Ovary (tissue), 10 donors: ENCODE measurements at places on chromosomes 12 and 14. TPM values are rescaled to one million over a fixed set of nuclear protein-coding genes. Genes with fewer than 3 reads are reported as not detected.

PLEKHD1 gene
- total RNA-seq = not detected

CLEC4C gene
- not detected for total RNA-seq

WNT1 gene
- total RNA-seq = not detected

OASL gene
- 0.55 TPM for total RNA-seq

BDKRB2 gene
- total RNA-seq = 0.87 TPM

ABCD2 gene
- total RNA-seq = 0.13 TPM

NEUROD4 gene
- total RNA-seq = not detected

GLI1 gene
- total RNA-seq = 0.66 TPM

KRT72 gene
- not detected for total RNA-seq

TAS2R19 gene
- total RNA-seq = 8.2 TPM

NGDN gene
- 35.3 TPM for total RNA-seq

CCDC77 gene
- 6.4 TPM for total RNA-seq

SAMD15 gene
- total RNA-seq = 0.79 TPM

RGS6 gene
- 0.53 TPM for total RNA-seq

SDR9C7 gene
- total RNA-seq = not detected

DNA sequence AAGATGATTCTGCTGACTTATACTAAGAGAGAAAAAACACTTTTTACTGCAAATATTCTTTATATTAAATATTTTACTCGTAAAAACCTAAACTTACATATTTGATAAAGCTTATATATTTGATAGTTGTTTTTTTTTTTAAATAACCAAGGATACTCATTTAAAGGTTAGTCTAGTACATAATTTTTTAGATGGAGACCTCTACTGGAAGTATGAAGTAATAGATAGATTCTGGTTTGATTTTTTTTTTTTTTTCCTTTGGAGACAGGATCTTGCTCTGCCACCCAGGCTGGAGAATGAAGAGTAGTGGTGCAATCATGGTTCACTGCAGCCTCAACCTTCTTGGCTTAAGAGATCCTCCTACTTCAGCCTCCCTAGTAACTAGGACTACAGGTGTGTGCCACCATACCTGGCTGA, 16.4 kb downstream of the ARID2 start:
- no peaks in the 10 kb centered on the region for H3K36me3 ChIP-seq
- H3K27ac ChIP-seq = no peak overlapping the region
- DNase-seq = no peak
- no peaks in the 10 kb centered on the region for H3K27me3 ChIP-seq

GRCh38 chr14:104558231-104559027, 21.1 kb upstream of the C14orf180 start:
- no peaks in the 10 kb centered on the region for H3K36me3 ChIP-seq
- H3K4me3 ChIP-seq = no peak overlapping the region
- no peaks in the 10 kb centered on the region for H3K27me3 ChIP-seq
- no peak overlapping the region for H3K27ac ChIP-seq
- DNase-seq = no peak

GRCh38 chr12:132437943-132438700, 51.8 kb upstream of the FBRSL1 start:
- DNase-seq = no peak
- no peaks in the 10 kb centered on the region for H3K36me3 ChIP-seq
- no peak overlapping the region for H3K27ac ChIP-seq
- no peaks in the 10 kb centered on the region for H3K27me3 ChIP-seq

DNA sequence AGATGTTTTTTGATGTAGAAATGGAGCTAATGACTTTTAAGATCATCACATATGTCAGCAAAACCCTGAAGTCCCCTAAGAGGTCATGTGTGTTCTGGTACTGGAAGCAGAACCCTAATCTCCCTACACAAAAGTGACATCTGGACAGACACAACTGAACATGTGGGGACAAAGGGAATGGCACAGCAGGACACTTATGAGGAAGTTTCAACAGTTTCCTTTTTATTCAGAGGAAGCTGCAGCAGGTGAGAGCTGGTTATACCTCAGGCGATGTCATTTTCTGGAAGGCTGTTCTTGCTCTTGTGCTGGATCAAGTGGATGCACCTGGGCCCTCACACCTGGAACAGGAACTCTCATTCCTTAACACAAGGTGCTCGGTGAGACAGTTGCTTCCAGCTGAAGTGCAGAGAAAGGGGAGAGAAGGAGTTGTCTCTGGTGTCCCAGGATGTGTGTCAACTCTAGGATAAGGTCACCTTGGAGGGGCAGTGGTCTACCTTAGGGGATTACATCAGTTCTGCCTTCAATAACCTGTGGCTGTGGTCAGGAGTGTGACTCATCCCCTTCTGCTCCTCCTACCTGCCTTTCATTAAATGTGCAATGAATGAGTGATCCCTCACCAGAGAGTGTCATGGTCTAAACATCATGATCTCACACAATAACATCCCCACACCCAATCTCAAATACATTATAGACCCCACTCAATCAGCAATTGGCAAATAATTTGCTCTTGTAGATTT, 463.4 kb downstream of the TMEM121 start:
- no peaks in the 10 kb centered on the region for H3K27me3 ChIP-seq
- no peak for DNase-seq
- no peaks in the 10 kb centered on the region for H3K4me1 ChIP-seq
- H3K27ac ChIP-seq = no peak overlapping the region

- H3K27me3 ChIP-seq = no peaks in the 10 kb centered on the region
- DNase-seq = no peak
- no peaks in the 10 kb centered on the region for H3K4me1 ChIP-seq
- H3K27ac ChIP-seq = no peak overlapping the region
- no peak overlapping the region for H3K4me3 ChIP-seq
- no peaks in the 10 kb centered on the region for H3K36me3 ChIP-seq
These were observed 328.6 kb downstream of the MDGA2 start for GRCh38 chr14:47346849-47347248.

- no peak for DNase-seq
- no peaks in the 10 kb centered on the region for H3K4me1 ChIP-seq
- no peaks in the 10 kb centered on the region for H3K36me3 ChIP-seq
- no peak overlapping the region for H3K27ac ChIP-seq
These were observed 137.1 kb upstream of the FOXG1 start for GRCh38 chr14:28629328-28630004.

GRCh38 chr14:76019676-76020075, 34.1 kb downstream of the IFT43 start:
- no peaks in the 10 kb centered on the region for H3K36me3 ChIP-seq
- H3K27me3 ChIP-seq = no peaks in the 10 kb centered on the region
- DNase-seq = no peak
- H3K27ac ChIP-seq = no peak overlapping the region
- H3K4me1 ChIP-seq = peaks cover 1% of the 10 kb centered on the region
- H3K4me3 ChIP-seq = no peak overlapping the region

GRCh38 chr14:48665077-48665784, 920.9 kb downstream of the RPS29 start:
- DNase-seq = no peak
- H3K4me3 ChIP-seq = no peak overlapping the region
- H3K27ac ChIP-seq = no peak overlapping the region
- H3K36me3 ChIP-seq = no peaks in the 10 kb centered on the region
- H3K4me1 ChIP-seq = no peaks in the 10 kb centered on the region

DNA sequence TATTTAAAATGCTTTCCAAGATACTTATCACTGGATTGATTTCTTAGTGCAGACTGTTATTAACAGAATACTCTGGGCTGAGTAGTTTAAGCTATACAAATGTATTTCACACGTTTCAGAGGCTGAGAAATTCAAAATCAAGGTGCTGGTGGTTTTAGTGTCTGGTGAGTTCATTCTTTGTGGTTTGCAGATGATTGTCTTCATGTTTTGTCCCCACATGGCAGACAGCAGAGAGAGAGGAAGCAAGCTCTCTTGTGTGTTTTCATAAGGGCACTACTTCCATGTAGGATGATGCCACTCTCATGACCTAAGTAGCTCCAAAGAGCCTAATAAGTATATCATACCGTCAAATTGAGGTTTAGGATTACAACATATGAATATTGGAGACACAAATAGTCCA, 1348.9 kb upstream of the FLRT2 start:
- H3K4me1 ChIP-seq = no peaks in the 10 kb centered on the region
- DNase-seq = no peak

- no peak overlapping the region for H3K27ac ChIP-seq
- H3K4me3 ChIP-seq = no peak overlapping the region
- no peaks in the 10 kb centered on the region for H3K4me1 ChIP-seq
- no peaks in the 10 kb centered on the region for H3K27me3 ChIP-seq
- no peak for DNase-seq
- no peaks in the 10 kb centered on the region for H3K36me3 ChIP-seq
These were observed 107.6 kb upstream of the SFSWAP start for GRCh38 chr12:131603106-131603938.

- H3K27ac ChIP-seq = no peak overlapping the region
- no peak overlapping the region for H3K4me3 ChIP-seq
- H3K4me1 ChIP-seq = no peaks in the 10 kb centered on the region
- H3K27me3 ChIP-seq = no peaks in the 10 kb centered on the region
- DNase-seq = no peak
These were observed 80.5 kb upstream of the ZFP36L1 start for GRCh38 chr14:68873376-68873775.

- no peak overlapping the region for H3K27ac ChIP-seq
- no peaks in the 10 kb centered on the region for H3K27me3 ChIP-seq
- H3K4me1 ChIP-seq = no peaks in the 10 kb centered on the region
- no peak overlapping the region for H3K4me3 ChIP-seq
- H3K36me3 ChIP-seq = no peaks in the 10 kb centered on the region
These were observed 250.3 kb downstream of the SPTSSA start for GRCh38 chr14:34211732-34212131.

GRCh38 chr12:85676816-85677749, 159.1 kb downstream of the RASSF9 start:
- no peaks in the 10 kb centered on the region for H3K4me1 ChIP-seq
- H3K36me3 ChIP-seq = no peaks in the 10 kb centered on the region
- no peak overlapping the region for H3K4me3 ChIP-seq
- DNase-seq = no peak
- no peaks in the 10 kb centered on the region for H3K27me3 ChIP-seq
- H3K27ac ChIP-seq = no peak overlapping the region

DNA sequence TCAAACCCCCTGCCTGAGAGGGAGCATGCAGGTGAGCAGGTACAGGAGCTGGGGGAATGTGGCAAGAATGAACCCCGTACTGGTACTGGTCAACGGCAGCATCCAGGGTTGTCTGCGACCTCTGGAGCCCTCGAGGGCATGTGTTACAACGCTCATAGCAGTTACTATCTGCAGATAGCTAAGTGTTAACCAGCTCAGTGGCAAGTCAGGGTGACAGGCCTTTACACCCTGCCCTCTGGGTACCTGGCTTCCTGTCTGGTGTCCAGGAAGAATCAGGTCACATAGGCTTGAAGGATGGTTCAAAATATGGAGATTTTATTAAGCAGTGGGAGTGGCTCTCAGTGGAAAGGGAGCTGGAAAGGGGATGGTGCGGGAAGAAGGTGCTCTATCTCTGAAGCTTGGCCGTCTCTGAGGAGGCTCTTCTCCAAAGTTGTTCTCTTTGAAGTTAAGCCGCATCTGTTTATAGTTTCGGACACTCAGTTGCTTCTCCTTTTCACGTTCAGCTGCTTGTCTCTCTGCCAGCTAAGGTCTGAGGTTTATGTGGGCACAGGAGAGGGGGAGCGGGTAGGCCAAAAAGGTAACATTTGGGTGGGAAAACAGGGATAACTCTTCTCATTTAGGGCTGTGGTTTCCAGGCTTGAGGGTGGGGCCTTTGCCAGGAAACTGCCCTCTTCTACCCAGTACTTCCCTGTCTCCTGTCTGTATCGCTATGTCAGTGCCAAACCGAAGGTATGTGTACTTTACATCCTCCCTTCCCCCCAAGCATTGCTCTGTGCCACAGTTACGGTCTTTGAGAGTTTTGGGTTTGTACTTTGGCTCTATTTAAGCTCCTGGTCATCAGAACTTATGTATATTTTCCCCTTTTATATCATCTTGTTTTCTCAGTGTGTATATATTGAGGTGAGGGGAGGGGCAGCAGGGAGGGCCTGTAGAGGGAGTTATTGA, 305.8 kb downstream of the RGS6 start:
- H3K4me1 ChIP-seq = no peaks in the 10 kb centered on the region
- H3K27me3 ChIP-seq = no peaks in the 10 kb centered on the region
- no peaks in the 10 kb centered on the region for H3K36me3 ChIP-seq
- DNase-seq = no peak
- H3K4me3 ChIP-seq = no peak overlapping the region

GRCh38 chr12:52089491-52089890, 10.0 kb downstream of the SMIM41 start:
- H3K4me1 ChIP-seq = no peaks in the 10 kb centered on the region
- DNase-seq = no peak
- no peaks in the 10 kb centered on the region for H3K27me3 ChIP-seq
- no peak overlapping the region for H3K27ac ChIP-seq
- H3K36me3 ChIP-seq = no peaks in the 10 kb centered on the region

- no peak overlapping the region for H3K27ac ChIP-seq
- peaks cover 11% of the 10 kb centered on the region for H3K4me1 ChIP-seq
- H3K36me3 ChIP-seq = no peaks in the 10 kb centered on the region
- H3K27me3 ChIP-seq = no peaks in the 10 kb centered on the region
- no peak for DNase-seq
These were observed 15.3 kb downstream of the VPS37B start for GRCh38 chr12:122880668-122881067.

GRCh38 chr14:103740991-103741689, 25.5 kb downstream of the ZFYVE21 start:
- H3K4me1 ChIP-seq = peaks cover 25% of the 10 kb centered on the region
- no peak overlapping the region for H3K27ac ChIP-seq
- no peak overlapping the region for H3K4me3 ChIP-seq
- H3K36me3 ChIP-seq = no peaks in the 10 kb centered on the region
- peak; percentile 62 for DNase-seq

GRCh38 chr12:29794862-29795261, 11.1 kb upstream of the TMTC1 start:
- H3K4me1 ChIP-seq = no peaks in the 10 kb centered on the region
- no peak for DNase-seq
- no peak overlapping the region for H3K27ac ChIP-seq
- H3K4me3 ChIP-seq = no peak overlapping the region

GRCh38 chr12:124451637-124452243, 115.7 kb downstream of the NCOR2 start:
- no peak overlapping the region for H3K27ac ChIP-seq
- no peaks in the 10 kb centered on the region for H3K27me3 ChIP-seq
- peaks cover 15% of the 10 kb centered on the region for H3K4me1 ChIP-seq
- no peak overlapping the region for H3K4me3 ChIP-seq

DNA sequence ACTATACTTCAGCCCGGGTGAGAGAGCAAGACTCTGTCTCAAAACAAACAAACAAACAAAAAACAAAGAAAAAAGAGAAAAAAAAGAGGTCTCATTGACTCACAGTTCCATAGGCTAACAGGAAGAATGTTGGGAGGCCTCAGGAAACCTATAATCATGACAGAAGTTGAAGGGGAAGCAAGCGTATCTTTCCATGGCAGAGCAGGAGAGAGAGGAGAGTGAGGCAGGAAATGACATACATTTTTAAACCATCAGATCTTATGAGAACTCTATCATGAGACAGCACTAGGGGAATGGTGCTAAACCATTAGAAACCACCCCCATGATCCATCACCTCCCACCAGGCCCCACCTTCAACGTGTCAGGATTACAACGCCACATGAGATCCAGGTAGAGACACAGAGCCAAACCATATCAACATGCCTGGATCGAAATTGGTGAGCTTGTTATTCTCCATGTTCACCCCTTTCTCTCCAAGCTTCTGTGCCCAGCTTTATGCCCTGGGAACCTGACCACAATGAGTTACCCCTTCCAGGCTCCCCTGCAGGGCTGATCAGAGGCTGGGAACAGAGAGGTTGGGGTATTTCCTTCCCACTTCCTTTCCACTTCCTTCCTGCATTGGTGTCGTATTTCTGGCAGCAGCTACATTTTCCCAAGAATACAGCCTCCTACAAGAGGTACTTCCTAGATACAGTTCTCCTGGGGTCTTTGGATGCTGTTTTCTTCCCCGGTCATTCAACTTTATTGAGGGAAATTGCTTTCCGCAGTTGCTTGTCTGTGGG, 219.3 kb upstream of the FLRT2 start:
- no peak overlapping the region for H3K4me3 ChIP-seq
- H3K27me3 ChIP-seq = no peaks in the 10 kb centered on the region
- no peak for DNase-seq
- peaks cover 1% of the 10 kb centered on the region for H3K4me1 ChIP-seq
- no peak overlapping the region for H3K27ac ChIP-seq
